ENCODE measurements at places on chromosomes 7 and 10.

GRCh38 chr10:33309406-33309805, 25.1 kb downstream of the NRP1 start:
- no peak for DNase-seq

GRCh38 chr10:25015828-25016375, at the start of gene ENKUR:
ENKUR (minus strand) TSS chr10:25016158; CDS start chr10:25015936, 222 bp downstream.
- DNase-seq: peak; percentile 94

DNA sequence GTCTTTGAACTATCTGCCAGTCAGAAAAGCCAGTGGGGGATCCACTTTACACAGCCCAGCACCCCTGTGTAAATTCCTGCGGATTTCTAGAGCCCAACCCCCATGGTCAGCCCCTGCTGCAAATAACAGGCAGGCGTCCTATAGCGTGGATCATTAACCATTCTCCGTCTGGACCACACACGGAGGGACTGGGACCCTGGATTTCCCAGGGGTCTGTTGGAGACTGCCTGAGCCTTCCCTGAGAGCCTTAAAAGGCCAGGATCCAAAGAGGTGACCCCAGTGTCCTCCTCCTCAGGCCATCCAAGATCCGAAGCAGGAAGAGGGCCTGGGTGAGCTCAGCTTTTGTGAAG, 11.2 kb upstream of the GRID1 start:
- no peak for DNase-seq

- no peak for DNase-seq
These were observed 12.0 kb upstream of the NRCAM start for GRCh38 chr7:108468246-108468645.

GRCh38 chr7:77282897-77283296, 83.3 kb upstream of the FGL2 start:
- no peak for DNase-seq
